ENCODE measurements at places on chromosomes 2 and 18.

DNA sequence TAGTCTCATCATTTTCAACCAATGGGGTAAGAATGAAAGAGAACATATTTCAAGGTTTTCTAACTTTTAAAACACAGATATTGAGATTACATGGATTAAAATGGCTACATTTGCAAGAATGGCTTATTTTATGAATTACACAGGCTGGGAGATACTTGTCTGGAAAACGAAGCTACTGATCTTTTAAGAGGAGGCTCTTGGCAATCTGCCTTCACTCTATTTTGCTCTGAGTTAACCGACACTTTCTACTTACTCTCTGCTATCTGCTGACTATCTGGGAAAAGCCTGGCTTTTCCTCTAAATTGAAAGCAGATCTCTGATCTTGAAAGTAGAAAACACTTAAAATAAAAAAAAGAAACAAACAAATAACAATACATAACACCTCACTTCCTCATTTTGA lies 325.4 kb upstream of the LINC00305 start:
- DNase-seq: no peak

- no peak for DNase-seq
Measured at GRCh38 chr2:172928756-172929155, 146.9 kb upstream of the MAP3K20 start.

DNA sequence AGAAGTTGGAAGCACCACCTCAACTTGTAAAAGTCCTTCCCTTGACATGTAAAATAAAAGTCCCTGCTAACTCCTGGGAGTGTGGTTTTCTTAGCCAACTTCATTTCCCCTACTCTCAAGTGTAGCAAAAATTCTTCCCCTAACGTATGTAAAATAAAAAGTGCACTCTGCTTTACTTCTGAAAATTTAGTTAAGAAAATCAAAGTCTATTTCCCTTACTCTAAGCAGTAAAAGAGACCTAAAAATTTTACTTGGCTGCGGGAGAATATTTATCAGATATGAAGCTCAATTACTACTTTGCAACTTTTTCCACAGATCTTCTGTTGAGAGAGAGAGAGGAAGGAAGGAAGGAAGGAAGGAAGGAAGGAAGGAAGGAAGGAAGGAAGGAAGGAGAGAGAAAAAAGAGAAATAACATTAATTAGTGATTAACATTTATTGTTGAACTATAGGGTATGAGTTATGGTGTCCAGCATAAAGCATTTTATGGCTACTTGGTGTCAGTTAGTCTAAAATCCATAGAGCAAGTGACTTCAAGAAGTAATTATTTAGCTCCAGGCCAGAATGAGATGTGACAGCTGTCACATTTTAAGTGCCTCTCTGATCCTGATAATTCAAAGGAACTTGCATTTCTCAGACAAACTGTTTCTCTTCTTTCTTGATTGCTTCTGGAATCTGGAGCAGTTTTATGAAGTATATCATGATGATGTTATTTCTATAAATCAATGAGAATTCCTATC lies 210.3 kb downstream of the TMX3 start:
- DNase-seq: no peak

- peak; percentile 81 for DNase-seq
Measured at GRCh38 chr2:126657636-126658318, 1.8 kb downstream of the GYPC start.

- DNase-seq: no peak
Measured at GRCh38 chr2:16394072-16394985, 271.3 kb downstream of the CYRIA start.

DNA sequence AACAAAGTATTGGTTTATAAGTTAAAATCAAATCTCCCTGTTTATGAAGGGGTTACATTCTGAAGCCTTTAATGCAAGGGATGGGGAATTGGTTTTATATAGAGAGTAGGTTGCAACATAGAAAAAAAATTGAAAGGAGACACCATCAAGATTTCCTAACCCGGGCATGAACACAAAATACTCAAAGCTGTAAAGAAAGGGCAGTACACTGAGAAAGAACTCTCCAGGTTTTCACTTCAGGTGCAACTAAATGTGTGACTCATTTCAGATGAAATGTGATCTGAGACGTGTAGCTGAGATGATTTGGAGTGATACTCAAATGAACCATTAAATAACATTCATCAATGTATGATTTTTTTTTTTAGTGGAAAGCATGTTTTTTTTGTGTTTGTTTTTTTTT lies 43.6 kb downstream of the SANBR start:
- no peak for DNase-seq

GRCh38 chr2:34849827-34850226 lies 1250.7 kb upstream of the FAM98A start:
- no peak for DNase-seq

DNA sequence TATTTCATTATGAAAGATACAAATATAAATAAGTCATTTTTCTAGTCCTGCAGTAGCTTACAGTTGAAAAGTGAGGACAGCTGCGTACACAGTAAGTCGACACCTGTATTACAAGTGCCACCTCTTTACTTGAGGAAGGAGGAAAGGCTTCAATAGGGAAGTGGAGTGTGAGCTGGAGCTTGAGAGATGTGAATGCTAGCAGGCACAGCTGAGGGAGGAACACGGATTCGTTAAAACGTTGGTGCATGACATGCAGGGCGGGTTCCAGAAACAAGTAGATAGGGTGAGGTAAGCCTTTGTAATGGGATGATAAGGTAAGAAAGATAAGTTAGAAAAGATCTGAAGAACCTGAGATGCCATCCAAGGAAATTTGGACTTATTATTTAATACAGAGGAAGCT lies 98.1 kb upstream of the CSRNP3 start:
- no peak for DNase-seq

GRCh38 chr2:86028766-86029381 lies 76.8 kb downstream of the POLR1A start:
- DNase-seq: no peak

GRCh38 chr18:55403421-55403949 lies 184.5 kb downstream of the TCF4 start:
- no peak for DNase-seq

DNA sequence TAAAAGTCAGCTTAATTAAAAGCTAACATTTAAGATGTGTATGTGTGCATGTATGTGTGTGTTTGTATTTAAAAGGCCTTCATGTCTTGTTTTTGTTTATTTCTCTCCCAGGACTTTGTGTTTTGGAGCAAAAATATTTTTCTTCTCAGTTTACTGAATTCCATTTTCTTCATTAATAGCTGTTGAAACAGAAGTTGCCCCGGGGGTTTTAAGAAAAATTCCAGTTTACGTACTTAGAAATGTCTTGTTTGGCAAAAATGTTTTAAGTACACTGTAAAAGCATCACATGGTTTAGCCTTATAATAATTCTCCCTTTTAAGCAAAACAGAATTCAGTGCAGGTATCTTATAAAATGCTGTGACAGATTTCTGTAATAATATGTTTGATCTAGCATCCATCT lies 1233.0 kb upstream of the NRXN1 start:
- no peak for DNase-seq

DNA sequence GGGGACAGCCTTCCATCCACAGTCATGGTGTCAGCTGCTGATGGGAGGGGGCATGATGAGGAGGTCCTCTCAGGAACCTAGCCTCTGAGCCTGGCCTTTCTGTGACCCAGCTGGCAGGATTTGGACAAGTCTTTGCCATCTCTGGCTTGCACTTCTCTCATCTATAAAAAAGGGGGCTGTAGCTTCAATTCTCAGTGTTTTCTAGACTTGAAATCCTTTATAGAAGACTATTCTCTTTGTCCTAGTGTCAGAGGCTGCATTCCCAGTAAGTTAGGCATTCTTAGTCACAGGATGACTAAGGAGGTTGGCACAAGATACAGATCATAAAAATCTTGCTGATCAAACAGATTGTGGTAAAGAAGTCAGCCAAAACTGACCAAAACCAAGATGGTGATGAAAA lies 958.5 kb downstream of the CNTNAP5 start:
- DNase-seq: no peak

DNA sequence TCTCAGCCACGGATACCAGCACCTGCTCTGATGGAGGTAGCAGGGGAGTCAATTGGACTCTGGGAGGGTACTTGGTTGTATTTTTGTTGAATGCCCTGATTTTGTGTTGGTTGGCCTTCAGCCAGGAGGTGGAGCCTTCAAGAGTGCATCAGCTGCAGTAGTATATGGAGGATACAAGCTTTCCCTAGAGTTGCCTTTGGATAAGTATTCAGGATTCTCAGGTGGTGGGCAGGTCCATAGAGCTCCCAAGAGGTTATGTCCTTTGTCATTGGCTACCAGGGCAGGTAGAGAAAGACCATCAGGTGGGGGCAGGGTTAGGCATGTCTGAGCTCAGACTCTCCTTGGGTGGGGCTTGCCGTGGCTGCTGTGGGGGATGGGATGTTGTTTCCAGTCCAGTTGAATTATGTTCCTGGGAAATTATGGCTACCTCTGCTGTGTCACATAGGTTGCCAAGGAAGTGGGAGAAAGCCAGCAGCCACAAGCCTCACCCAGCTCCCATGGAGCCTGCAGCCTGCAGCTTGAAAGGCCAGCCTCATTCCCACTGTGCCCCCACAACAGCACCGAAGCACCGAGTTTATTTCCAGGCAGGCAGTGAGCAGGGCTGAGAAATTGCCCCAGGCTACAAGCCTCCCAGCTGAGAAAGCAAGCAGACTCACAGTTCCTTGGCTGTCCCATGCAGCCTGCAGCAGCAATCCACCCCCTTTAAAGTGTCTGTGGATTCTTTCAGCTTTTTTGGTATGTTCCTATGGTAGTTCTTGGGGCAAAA lies 38.6 kb upstream of the CHST9 start:
- DNase-seq: no peak

- no peak for DNase-seq
Measured at GRCh38 chr2:42777883-42778805, 14.2 kb upstream of the OXER1 start.

GRCh38 chr2:21392649-21393048 lies 268.9 kb downstream of the TDRD15 start:
- no peak for DNase-seq

DNA sequence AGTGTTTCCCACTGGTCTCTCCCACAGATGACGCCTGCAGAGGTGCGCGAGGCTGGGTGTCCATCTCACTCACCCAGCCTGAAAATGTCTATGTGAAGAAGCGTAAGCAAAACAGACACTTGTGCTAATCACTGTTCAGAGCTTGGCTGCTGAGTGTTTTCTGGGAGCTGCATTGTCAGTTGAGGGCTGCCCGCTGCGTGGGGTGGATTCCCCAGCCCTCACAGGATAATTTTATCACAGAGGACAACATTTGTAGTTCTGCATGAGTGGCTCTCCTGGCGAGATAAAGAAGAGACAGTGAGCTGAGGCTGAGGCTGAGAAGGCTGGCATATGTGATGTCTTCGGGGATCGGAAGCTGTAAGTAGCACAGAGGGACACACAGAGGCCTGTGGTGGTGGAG lies 16.2 kb upstream of the CAPN13 start:
- no peak for DNase-seq

GRCh38 chr18:22447792-22448191 lies 30.1 kb upstream of the CTAGE1 start:
- DNase-seq: no peak

- peak; percentile 23 for DNase-seq
Measured at GRCh38 chr18:26487437-26487836, 60.9 kb downstream of the KCTD1 start.

- no peak for DNase-seq
Measured at GRCh38 chr2:51953931-51954330, 922.0 kb upstream of the NRXN1 start.

DNA sequence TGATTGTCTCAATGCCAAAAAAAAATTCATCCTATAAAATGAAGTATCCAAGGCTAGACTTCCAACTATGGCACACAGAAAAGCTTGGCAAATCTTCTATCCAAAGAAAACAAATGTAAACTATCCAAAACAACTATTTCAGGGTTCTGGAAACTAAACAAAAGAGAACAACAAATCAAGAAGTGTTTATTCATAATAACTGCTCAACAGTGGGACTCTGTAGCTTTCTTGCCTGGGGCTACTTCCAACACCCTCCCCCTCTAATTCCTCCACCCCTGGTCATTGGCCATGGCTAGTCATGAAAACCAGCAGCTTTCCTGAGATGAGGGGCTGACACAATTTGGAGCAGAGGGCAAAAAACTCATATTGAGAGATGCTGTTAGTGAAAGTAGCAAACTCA lies 107.0 kb downstream of the EXOC6B start:
- no peak for DNase-seq

DNA sequence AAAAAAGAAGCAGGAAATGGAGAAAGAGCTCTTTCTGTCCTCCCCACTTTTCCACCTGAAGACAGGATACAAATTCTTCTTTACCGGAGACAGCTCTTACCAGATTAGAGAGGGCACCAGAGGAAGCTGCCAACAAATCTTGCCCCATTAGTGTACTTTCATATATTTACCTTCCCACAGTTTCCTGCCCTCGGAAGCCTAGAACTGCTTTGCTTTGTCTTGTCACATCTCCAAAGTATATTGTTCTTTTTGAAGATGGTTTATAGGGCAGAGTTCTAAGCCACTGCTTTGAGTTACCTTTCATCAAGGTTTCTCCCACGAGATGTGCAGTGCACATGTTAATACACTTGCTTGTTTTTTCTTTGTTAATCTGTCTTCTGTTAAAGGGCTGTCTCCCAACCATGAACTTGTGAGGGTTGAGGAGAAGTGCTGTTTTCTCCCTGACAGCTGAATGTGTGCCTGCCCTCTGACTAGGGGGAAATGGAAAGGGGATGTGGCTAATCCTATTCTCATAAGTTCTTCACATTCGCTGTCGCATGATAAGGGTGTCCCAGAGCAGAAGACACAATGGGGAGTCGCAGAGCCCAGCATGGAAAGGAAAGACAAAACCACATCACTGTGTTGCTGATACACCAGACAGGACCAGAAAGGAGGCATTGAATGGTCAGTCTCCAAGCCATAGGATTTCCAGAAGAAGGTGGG lies 24.2 kb downstream of the CENPA start:
- no peak for DNase-seq

- DNase-seq: no peak
Measured at GRCh38 chr18:37180086-37180485, 351.2 kb downstream of the KIAA1328 start.

- DNase-seq: no peak
Measured at GRCh38 chr2:223590964-223591363, 11.2 kb downstream of the SCG2 start.

GRCh38 chr18:55544014-55544413 lies 44.0 kb downstream of the TCF4 start:
- no peak for DNase-seq

DNA sequence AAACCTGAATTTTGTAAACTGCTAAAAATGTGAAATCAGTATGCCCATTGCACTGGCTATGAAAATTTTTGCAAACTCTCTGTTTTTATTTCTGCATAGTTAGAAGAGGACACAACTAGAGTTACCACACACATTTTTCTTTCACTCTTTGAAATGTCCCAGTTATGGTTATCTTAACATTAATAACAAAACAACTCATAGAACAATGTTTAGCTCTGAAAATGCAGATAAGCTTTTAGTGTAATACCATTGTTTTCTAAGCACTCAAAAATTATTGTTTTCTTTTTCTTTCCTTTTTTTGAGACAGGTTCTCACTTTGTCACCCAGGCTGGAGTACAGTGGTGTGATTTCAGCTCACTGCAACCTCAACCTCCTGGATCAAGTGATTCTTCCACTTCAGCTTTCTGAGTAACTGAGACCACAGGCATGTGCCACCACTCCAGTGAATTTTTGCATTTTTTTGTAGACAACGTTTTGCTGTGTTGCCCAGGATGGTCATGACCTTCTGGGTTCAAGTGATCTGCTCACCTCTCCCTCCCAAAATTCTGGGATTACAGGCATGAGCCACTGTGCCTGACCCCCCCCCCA lies 1204.5 kb upstream of the ZEB2 start:
- no peak for DNase-seq
